ENCODE measurements at places on chromosomes 1 and 21. TPM values are rescaled to one million over a fixed set of nuclear protein-coding genes. Genes with fewer than 3 reads are reported as not detected.
A peak's percentile ranks its signal among the peaks of the same experiment; 100 is the strongest.

GRCh38 chr21:42840411-42841155 is 38.8 kb downstream of the WDR4 start:
- H3K27ac ChIP-seq, result no peak overlapping the region
- DNase-seq, result no peak
- no peaks in the 10 kb centered on the region for H3K27me3 ChIP-seq
- no peak overlapping the region for H3K4me3 ChIP-seq

GRCh38 chr1:234774971-234775370 is 165.0 kb upstream of the IRF2BP2 start:
- H3K4me1 ChIP-seq, result peaks cover 6% of the 10 kb centered on the region
- no peak overlapping the region for H3K4me3 ChIP-seq
- peaks cover 3% of the 10 kb centered on the region for H3K27me3 ChIP-seq
- no peak overlapping the region for H3K27ac ChIP-seq

DNA sequence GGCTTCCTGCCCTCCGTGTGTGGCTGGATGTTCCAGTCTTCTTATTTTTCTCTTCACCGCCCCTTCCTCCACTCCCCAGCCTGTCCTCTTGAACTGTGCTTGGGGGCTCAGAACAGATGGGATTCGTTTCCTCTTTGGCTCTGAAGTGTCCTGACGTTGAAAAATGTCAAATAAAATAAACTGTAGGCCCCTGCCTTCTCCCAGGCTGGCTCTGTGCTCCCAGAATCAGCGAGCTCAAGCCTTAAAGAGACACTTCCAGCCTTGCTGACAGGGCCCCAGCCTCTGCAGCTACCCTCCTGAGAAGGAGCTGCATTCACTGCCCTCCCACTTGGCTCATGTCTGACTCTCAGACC is 104.2 kb upstream of the IPO9 start:
- H3K36me3 ChIP-seq, result no peaks in the 10 kb centered on the region
- H3K4me1 ChIP-seq, result peaks cover 39% of the 10 kb centered on the region
- H3K27ac ChIP-seq, result peak overlapping the region; percentile 84
- no peaks in the 10 kb centered on the region for H3K27me3 ChIP-seq

- no peak for DNase-seq
- H3K4me3 ChIP-seq, result no peak overlapping the region
- no peaks in the 10 kb centered on the region for H3K4me1 ChIP-seq
- H3K27ac ChIP-seq, result peak overlapping the region; percentile 7
- peaks cover 8% of the 10 kb centered on the region for H3K36me3 ChIP-seq
Observed at GRCh38 chr1:21841852-21842466, 29.9 kb downstream of the LDLRAD2 start.

GRCh38 chr21:27132266-27132665 is 165.4 kb upstream of the ADAMTS5 start:
- H3K4me1 ChIP-seq, result peaks cover 2% of the 10 kb centered on the region
- peak; percentile 94 for DNase-seq
- H3K27ac ChIP-seq, result no peak overlapping the region
- H3K4me3 ChIP-seq, result no peak overlapping the region

GRCh38 chr1:214317300-214317699 is 36.3 kb downstream of the SMYD2 start:
- peak overlapping the region; percentile 83 for H3K27ac ChIP-seq
- no peak overlapping the region for H3K4me3 ChIP-seq
- no peaks in the 10 kb centered on the region for H3K4me1 ChIP-seq
- no peaks in the 10 kb centered on the region for H3K27me3 ChIP-seq
- no peak for DNase-seq
- peaks cover 8% of the 10 kb centered on the region for H3K36me3 ChIP-seq

GRCh38 chr1:12620488-12620865 is 2.5 kb upstream of the DHRS3 start:
- H3K4me3 ChIP-seq, result no peak overlapping the region
- no peaks in the 10 kb centered on the region for H3K36me3 ChIP-seq
- DNase-seq, result no peak
- peaks cover 14% of the 10 kb centered on the region for H3K4me1 ChIP-seq
- H3K27ac ChIP-seq, result no peak overlapping the region

HAO2 gene
- not detected for total RNA-seq

DNA sequence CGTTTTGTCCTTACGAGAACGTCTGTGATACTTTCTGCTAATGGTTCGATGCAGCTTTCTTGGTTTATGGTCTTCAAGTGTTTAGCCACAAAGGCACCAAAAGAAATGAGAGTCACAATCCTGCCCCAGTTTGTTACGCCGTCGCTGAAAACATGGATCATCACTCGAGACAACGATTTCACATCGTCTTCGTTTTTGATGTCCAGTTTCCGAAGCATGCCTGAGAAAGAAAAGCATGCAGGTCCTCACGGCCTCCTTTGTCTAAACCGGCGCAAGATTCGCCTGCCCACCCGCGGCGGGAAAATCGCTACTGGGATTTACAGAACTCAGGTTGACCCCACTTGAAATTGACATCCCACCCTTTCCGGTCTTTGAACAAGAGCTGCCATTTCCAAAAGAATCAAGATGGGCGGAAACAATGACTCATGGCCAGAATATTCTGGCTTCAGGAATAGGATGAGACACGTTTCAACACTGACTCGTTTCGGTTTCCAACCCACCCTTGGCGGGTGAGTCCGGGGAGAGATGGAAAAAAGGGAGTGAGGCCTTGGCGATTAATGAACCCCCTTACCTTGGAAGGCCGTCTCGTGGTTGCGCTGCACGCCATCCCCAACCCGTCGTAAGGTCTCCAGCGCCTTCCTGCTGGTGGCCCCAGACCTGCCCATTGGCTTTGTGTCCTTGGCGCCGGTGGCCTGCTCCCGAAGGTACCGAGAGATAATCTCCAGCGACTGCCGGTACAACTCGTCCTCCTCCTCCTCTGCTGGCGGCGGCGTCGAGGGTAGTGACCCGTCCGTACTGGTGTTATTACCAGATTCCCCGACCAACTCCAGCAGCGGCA is 919 bp downstream of the MCL1 start:
- H3K4me1 ChIP-seq, result peaks cover 14% of the 10 kb centered on the region
- peak; percentile 88 for DNase-seq
- H3K36me3 ChIP-seq, result peaks cover 15% of the 10 kb centered on the region
- H3K27me3 ChIP-seq, result no peaks in the 10 kb centered on the region

PCBP3 gene
- total RNA-seq, result 3.2 TPM
